ENCODE measurements at places on chromosomes 6 and 20. TPM values are rescaled to one million over a fixed set of nuclear protein-coding genes. Genes with fewer than 3 reads are reported as not detected.

The SEMG1 gene
- not detected for total RNA-seq

- no peak for DNase-seq
Observed at GRCh38 chr6:5513408-5513807, 252.1 kb downstream of the FARS2 start.

DNA sequence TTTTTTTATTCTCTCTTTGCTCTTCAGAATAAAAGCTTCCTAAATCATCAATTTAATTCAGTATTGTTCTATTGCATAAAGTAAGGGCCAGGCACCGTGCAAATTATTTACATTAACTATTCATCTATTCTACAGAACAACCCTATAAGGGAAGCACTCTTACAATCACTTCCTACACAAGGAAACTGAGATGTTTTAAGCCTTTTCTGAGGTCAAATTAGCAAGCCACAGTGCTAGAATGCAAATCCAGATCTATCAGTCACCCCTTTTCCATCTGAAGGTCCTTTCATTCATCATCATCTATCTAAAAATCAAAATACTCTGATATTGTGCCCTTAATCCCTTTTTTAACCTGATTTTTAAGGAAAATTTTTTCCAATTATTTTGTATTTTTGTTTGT is 31.2 kb downstream of the FRK start:
- DNase-seq = no peak

DNA sequence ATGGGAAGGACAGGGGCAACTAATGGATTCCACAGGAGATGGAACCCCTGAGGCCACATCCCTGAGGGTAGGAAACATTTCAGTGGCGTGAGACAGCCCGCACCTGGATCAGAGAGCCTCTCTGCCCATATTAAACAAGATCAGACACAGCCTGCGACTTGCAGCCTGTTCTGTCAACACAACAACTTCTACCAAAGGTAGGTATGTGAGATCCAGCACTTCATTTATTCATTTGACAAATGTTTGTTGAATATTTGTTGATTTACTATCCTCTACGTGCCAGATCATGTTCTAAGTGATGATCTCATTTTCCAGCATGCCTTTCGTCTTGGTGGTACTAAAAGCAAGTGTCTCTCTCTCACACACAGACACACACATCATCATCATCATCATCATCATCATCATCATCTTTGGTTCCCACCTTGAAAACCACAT is 43.2 kb upstream of the NT5E start:
- no peak for DNase-seq

DNA sequence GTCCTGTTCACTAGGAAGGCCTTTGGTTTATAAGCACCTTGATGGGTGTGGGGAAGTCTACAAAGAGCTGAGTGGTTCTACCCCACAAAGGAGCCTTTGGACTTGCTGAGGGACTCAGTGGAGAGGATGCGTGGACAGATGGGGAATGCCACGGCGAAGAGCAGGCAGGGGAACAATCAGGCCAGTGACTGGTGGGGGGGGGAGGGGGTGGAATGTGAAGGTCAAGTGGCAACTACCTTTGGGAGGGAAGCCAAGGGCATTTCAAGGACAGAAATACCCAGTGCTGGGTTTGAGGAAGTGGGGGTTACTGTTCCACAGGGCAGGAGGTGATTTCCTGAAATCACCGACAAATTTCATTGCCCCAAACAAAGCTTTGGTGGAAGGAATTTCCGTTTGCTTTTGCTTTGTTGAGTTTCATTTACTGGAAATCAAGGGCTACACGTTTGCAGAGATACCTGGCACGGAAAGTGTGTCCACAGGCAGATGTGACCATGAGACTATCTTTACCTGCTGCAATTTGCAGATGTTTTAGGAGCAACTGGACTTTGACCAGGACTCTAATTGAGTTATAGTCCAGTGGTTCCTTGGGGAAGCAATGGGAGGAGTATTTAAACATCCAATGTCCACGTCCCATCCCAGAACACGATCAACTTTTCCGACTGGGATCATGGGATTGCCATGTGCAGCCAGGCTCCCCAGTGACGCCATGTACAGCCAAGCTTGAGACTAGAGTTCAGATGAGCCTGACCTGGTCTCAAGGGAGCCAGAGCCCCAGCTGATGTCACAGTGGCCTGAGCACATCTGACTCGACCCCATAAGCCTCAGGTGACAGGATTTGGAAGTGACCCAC is 8.0 kb downstream of the CST3 start:
- DNase-seq = no peak

DNA sequence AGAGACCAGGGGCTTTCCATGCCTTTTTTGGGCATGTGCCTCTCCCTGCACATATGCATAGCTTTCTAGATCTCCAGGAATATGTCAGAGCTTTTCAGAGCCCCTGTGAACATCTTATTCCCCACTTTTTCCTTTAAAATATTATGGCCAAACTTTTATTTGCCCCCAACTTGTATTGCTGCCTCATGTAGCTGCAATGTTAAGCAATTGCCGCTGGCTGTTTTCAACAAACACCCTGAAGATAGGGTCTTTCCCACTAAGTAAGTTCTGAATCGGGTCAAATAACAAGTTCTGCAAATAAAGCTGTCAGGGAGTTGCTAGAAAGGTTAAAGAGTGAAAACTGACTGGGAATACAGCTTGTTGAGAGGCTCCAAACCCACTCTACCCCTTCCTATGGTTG is 42.3 kb downstream of the EBF4 start:
- DNase-seq = no peak

Data from neural progenitor cell (in vitro differentiated cells).